ENCODE measurements at places on chromosomes 6 and 20. TPM values are rescaled to one million over a fixed set of nuclear protein-coding genes. Genes with fewer than 3 reads are reported as not detected.

GPR63 gene
- total RNA-seq = 0.50 TPM

SEL1L2 gene
- total RNA-seq = not detected

MEI4 gene
- total RNA-seq = not detected

KIAA1755 gene
- 0.20 TPM for total RNA-seq

HDGFL1 gene
- not detected for total RNA-seq

VEGFA gene
- total RNA-seq = 30.3 TPM

FOXC1 gene
- total RNA-seq = 6.4 TPM

PHF10 gene
- 19.9 TPM for total RNA-seq

ISM1 gene
- total RNA-seq = 0.12 TPM

TRIM10 gene
- not detected for total RNA-seq

PPP1R18 gene
- 45.2 TPM for total RNA-seq

TMEM14B gene
- 158 TPM for total RNA-seq

LHFPL5 gene
- total RNA-seq = 0.23 TPM

IL17A gene
- not detected for total RNA-seq

PLA2G7 gene
- not detected for total RNA-seq

UCKL1 gene
- 31.2 TPM for total RNA-seq
